ENCODE measurements at places on chromosomes 6 and 20.

- no peak for DNase-seq
Observed at GRCh38 chr6:136526196-136526930, 23.9 kb downstream of the MAP7 start.

GRCh38 chr6:40138273-40138720 lies 204.0 kb upstream of the MOCS1 start:
- DNase-seq, result no peak

DNA sequence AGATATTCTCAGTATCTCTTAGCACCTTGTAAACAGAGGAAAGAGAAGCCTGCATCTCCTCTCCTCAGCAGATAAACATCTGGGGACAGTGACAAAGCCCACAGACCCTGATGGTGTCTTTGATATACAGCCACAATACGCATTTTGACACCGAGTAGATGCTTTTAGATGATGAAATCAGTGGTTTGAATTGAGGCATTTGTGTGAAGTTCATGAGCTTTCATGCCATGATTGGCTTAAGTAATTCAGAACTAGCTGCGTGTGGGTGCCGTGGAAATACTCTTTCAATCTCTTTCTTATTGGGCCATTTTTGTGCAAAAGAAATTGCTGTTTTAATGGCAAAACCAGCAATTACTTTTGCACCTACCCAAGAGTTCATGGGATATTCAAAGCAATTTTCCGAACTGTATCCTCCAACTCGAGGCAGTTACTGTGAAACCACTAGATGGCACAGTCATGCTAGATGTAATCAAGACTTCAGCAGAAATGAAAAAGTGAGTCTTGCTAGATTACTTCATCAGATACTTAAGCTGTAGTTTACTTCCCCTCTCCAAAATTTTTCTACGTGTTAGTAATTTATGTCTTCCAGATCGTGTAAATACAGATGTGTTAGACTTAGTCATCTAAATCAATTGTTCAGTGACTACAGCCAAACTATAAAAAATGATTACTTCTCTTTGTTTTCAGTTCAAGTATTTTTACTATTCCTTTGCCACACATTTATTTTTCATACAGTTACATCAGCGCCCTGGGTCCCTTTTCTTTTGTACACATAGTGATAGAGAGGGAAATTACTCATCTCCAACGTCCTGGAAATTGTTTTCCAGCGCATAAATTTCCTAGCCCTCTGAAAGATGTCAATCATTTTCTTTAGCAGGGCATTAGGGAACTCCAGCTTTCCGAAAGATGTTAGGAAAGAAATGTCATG lies 49.4 kb downstream of the IYD start:
- no peak for DNase-seq

- no peak for DNase-seq
Observed at GRCh38 chr6:155319902-155320301, 5.6 kb upstream of the TFB1M start.

GRCh38 chr6:41277605-41278004 lies 8.9 kb downstream of the TREM1 start:
- no peak for DNase-seq

GRCh38 chr6:149311766-149312165 lies 5.7 kb upstream of the TAB2 start:
- DNase-seq, result no peak

DNA sequence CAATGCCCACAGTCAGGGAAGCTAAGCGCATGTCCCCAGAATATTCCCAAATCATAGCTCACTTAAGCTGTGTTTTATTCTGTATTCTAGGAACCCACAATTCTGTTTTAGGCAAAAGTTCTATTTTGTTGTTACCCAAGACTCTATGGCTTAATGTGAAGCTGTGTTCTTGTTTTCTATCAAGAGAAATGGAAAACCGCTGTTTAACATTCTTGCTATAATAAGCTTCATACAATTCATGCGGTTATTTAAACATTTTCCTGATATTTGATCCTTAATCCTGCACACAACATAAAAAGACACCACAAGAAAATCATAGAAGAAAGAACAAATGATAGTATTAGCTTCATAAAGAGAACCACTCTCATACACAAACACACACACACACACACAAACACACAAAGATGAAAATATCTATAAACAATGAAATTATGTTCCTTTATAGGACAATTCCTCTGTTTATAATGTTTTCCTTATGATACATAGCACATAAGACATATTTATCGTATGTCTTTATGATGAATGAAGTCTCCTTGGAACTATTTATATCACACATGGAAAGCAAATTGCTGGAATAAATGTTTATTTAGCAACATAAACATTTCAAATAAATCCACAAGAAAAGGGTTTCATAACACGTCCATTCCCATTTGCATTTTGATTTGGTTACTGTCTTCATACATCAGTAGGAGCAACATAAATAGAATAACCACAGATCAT lies 16.4 kb upstream of the COL21A1 start:
- no peak for DNase-seq

- DNase-seq, result no peak
Observed at GRCh38 chr20:46837083-46837482, 57.6 kb upstream of the EYA2 start.

- no peak for DNase-seq
Observed at GRCh38 chr20:41293269-41294037, 24.1 kb downstream of the ZHX3 start.

Measured in activated T-helper 1 cell treated with Interleukin-2 at 50 U/mL for 16 hours (primary cell).